ENCODE measurements at places on chromosomes 16 and 17.

- no peak for DNase-seq
Observed at GRCh38 chr16:53605356-53605755, 98.3 kb downstream of the RPGRIP1L start.

DNA sequence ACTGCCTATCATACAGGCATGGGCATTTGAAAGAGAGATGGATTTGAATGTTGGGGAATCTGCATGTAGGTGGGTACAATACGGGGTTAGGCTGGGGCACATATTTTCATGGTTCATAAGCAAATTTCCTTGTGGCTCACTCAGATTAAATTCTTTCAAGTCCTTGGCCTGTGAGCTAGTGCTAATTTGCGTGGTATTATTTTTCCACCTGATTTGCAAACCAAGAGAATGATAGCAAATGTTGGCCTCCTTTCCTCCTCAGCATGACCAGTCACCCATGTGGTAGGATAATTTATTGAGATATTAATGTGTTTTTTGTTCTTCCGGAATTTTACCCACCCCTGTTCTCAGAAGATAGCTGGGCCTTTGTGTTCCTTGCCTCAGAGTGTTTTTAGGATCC, 22.9 kb downstream of the FAM20A start:
- DNase-seq: no peak

DNA sequence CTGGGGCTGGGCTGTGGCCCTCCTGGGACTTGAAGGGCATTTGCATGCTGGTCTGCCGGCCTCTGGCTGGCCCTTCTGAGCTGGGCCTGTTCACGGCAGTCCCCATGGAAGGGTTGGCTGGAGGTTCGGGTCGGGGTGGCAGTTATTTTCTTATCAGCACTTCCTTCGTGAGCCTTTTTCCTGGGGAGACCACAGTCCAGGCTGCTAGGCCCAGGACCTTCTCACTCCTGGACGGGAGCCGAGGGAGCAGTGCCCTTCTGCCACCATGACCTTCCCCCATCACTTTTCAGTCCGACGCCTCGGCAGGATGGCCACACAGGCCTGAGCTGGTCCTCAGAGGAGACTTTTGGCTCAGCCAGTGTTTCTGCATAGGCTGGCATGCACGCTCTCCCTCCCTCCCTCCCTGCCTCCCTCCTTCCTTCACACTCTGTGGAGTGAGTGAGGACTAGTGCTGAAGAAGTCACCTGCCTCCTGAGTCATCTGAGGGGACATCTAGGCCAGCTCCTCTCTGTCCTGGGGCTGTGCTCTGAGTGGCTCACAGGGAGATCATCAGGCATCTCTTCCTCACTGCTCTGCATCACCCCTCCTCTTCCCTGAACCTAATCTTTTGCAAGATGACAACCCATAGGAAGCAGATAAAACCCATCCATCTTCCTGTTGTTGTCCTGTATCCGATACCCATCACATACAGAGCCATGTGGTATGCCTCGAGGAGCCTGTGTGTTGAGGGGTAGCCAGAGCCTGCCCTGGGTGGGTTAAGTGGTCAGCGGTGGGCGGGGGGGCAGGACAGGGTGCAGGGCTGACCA, 109.7 kb downstream of the RAP1GAP2 start:
- DNase-seq: no peak

- no peak for DNase-seq
Observed at GRCh38 chr17:31653691-31654090, 205.4 kb downstream of the COPRS start.

- no peak for DNase-seq
Observed at GRCh38 chr16:30005341-30006094, 5.3 kb downstream of the DOC2A start.

- DNase-seq: no peak
Observed at GRCh38 chr17:67575325-67575724, 142.4 kb upstream of the NOL11 start.

GRCh38 chr16:48613061-48613957, 3.3 kb upstream of the N4BP1 start:
- peak; percentile 58 for DNase-seq

DNA sequence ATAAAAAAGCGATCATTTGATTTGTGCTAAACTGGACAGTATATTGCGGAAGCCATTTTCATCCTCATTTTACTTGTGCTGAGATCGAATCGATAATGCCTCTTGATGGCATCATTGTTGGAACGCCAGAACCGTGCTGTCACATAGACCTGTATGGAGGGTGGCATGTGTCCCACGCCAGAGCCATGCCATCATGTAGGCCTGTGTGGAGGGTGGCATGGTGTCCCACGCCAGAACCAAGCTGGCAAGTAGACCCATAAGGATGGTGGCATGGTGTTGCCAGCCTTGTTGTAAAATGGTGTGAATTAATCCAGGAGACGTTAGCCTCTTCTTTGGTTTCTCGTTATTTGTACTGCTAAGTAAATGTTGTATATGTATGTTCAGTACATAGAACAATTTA, 222.7 kb upstream of the CHMP6 start:
- DNase-seq: no peak

GRCh38 chr17:60059082-60059481, 19.6 kb downstream of the HEATR6 start:
- DNase-seq: no peak

Measured in stimulated activated CD4-positive, alpha-beta T cell treated with anti-CD3 and anti-CD28 coated beads, Interleukin-1b, Interleukin-23, amount 100 ng/mL, for 48 hours (primary cell).